ENCODE measurements at places on chromosomes 2 and 18.

GRCh38 chr2:237171396-237171795, 85.7 kb downstream of the COPS8 start:
- DNase-seq: no peak

GRCh38 chr2:3712831-3713503, 9.6 kb downstream of the DCDC2C start:
- DNase-seq: no peak

GRCh38 chr2:11692966-11693521, 23.0 kb upstream of the NTSR2 start:
- peak; percentile 79 for DNase-seq

- no peak for DNase-seq
Observed at GRCh38 chr18:25876330-25876948, 214.0 kb downstream of the SS18 start.

DNA sequence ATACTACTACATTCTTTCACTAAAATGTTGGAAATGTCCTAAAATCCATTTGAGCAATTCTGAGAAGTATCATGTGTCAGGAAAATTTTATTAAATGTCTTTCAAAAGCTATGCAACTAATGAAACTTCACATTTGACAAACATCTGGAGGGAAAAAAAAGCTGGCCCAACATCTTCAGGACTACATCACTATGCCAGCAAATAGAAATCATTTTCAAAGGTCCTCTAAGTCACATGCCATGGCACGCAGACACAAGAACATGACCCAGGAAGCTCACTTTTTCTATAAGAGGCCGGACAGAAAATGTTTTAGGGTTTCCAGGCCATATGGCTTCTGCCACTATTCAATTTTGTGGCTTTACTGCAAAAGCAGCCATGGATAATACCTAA, 11.6 kb downstream of the KANSL3 start:
- DNase-seq: no peak

GRCh38 chr18:7980136-7980535, 413.0 kb downstream of the PTPRM start:
- no peak for DNase-seq

- DNase-seq: no peak
Observed at GRCh38 chr18:45173799-45174519, 441.3 kb upstream of the SLC14A2 start.

DNA sequence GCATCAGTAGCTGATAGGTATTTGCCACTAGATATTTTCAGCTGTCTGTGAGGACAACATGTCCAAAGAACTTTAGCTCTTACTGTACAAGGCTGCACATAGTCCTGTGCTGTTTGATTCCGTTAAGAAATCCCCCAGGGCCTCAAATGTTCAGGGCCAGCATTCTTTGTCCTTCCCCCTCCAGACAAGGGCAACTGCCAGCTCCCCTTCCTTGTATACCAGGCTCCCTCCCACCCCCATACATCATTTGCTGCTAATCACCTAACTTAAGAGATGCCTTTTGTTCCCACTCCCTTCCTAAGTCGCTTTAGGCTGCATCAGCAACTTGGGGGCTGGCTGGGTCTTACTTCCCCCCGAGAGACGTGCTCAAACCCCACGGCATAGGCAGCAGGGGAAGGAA, 138.7 kb downstream of the CDH20 start:
- no peak for DNase-seq

- no peak for DNase-seq
Observed at GRCh38 chr2:207533461-207534008, 3.8 kb downstream of the CREB1 start.

- DNase-seq: no peak
Observed at GRCh38 chr2:56565143-56565542, 381.4 kb downstream of the CCDC85A start.

GRCh38 chr2:118842661-118843482, 4.6 kb downstream of the EN1 start:
- DNase-seq: no peak

- DNase-seq: peak; percentile 60
Observed at GRCh38 chr18:79748321-79749180, 49.2 kb upstream of the KCNG2 start.

DNA sequence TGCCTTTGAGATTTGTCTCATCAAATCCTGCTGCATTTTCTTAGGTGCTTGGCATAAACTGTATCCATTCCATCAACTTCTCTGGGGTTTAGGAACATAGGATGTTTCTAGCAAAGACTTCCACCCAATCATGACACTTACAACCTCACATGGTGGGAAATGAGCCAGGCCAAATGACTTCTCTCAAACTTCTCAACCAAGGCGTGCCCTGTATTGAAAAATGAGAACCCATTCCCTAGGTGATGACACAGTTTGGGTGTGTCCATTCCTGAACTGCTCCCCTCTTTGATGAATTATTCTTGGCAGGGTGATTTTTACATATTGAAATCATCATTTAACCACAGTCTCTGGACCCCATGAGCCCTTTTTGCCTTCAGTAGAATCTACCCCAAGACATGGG, 161.1 kb downstream of the EN1 start:
- no peak for DNase-seq

DNA sequence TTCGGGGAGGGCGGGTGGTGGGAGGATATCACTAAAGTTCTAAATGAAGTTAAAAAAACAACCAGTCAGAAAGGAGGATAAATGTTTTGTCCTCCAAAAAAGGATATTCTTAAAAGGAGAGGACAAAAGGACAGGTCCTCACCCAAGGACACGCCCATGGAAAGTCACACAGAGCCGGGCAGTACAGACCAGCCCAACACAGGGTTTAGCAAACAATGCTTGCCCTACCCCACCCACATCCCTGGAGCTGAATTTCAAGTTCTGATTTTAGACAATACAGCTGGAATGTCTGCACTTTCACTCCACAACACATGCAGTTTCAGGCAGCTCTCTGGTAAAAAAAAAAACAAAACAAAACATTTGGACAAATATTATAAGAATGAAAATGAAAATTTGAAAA, 67.9 kb downstream of the SLC9A4 start:
- no peak for DNase-seq

- DNase-seq: no peak
Observed at GRCh38 chr2:218430721-218431120, 11.8 kb downstream of the VIL1 start.

GRCh38 chr2:206979922-206980321, 40.6 kb downstream of the CPO start:
- DNase-seq: no peak

GRCh38 chr2:123518367-123518766, 506.7 kb upstream of the CNTNAP5 start:
- DNase-seq: no peak

DNA sequence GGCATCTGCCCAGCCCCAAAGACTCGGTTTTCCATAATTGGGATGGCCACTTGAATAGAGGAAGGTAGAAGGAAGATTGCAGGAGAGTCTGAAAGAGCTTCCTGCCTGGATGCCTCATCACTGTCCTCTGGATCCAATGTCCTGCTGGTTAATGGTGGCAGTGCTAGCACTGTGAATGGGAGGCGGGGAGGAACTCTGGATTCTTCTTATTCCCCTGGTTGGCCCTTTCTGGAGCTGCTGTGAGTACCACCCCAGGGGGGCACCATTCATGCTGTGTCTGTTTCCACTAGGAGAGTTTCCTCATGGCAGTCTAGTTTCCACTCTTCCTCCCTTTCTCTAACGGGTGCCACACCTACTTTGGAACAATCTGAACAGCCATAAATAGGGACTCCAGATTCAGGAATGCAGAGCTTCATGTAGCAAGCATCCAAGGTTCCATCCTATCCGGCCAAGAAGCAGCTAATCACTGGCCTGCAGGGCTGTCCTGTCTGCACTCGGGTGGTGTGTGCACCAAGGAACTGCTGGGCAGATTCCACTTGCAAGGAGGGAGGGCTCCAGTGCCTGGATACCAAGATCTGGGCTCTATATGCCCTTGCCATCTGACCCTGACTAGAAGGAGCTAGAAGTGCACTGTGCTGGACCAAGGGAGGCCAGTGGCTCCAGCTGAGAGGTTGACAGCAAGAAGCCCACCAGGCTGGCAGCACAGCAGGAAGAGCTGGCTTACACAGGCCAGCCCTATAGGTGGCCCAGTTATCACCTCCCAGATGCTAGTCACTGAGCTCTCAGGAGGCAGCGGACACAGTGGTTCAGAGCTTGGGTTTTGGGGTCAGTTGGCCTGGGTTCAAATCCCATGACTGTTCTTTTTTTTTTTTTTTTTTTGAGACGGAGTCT, 4.6 kb upstream of the ATOH8 start:
- DNase-seq: no peak
